Hematopoietic multipotent progenitor cell treated with erythropoietin and hydrocortisone succinate and interleukin-3 and kit ligand, for 8 days (in vitro differentiated cells): ENCODE measurements at places on chromosomes 2 and 18.
A peak's percentile ranks its signal among the peaks of the same experiment; 100 is the strongest.

DNA sequence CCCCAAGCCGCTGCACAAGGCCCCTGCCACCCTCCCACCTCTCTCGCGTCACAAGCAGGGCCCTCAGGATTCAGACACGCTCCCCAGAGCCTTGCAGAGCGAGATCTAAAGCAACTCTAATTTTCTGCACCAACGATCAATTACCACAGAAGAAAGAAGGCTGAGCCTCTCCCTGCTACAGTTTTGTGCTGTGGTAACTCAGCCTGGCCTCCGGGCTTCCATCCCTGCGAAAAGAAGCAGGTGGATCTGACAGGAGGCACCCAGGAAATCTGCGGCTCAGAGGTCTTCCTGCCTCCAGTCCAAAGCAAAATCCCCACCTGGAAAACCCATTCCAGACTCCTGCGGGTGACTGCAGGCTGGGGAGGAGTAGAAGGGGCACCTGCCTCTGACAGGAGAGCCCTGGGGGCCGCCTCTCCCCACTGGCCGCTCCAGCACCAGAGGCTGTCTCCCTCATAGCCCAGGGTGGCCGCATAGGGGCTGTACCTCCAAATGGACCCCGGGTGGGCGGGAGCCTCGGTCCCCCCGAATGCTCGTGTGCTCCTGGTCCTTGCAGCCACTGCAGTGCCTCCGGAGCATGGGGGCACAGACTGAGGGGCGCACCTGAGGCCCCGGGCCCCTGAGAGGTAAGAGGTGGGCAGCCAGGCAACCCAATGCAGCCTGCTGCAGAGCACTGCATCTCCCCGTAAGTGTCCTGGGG is 31.0 kb downstream of the PXDN start:
- no peak for DNase-seq

DNA sequence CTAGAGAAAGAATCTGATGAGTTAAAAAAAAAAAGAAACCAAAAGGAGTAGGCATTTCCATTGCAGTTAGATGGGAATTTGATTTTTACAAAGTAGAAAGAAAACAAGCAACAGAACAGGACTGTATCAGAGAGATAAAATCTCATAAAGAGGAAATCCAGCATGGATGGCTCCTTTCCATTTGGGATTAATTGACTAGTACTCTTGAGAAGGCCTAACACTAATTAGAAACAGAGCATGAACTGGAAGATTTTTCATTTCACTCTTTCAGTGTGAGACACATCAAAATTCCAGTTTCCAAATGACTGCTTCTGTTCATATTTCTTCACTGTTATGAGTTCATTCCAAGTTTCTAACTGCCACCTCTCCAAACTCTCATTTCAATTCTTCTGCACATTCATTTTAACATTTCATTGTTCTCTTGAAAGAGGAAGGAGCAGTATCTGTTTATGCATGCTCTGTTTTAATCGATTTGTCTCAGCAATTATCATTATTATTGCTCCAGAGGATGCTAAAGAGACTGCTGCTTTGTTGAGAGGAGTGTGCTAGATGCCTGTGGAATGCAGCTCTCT is 108.8 kb upstream of the PIEZO2 start:
- no peak for DNase-seq

DNA sequence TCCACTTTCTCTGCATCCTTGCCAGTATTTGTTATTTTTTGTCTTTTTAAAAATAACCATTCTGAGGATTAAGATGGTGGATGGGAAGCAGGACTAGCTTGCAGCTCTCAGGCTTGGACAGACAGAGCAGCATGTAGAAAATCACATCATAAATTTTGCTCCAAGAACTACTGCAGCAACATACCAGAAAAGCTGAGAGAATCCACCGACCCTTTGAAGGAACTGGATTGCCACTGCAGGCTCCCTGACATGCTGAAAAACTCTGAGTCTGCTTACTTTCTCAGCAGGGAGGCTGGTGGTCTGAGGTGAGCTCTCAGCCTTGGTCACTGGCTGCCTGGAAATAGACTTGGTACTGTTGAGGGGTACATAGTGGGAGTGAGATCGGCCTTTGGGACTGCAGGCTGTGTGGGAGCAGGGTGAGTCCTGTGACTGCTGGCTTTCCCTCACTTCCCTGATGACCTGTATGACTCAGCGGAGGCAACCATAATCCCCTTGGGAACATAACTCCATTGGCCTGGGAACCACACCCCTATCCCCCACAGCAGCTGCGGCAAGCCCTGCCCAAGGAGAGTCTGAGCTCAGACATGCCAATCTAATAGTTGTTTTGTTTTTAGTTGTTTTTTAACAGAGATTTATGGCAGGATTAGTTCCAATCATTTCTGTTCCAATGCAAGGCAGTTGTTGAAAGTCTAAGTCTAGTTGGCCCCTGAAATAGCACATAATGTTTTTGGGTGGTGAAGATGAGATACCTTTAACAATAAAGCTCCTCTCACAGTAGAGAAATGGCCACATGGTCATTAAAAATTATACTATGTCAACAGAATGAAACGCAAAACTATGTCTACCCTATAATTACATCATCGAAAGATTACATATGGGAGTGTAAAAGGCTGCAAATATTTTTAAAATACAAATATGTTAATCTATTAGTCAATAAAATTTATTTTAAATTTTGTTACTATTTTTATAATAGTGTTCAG is 414.2 kb upstream of the CHAC2 start:
- no peak for DNase-seq

- DNase-seq: no peak
Measured at GRCh38 chr2:54409752-54410151, 46.4 kb upstream of the SPTBN1 start.

DNA sequence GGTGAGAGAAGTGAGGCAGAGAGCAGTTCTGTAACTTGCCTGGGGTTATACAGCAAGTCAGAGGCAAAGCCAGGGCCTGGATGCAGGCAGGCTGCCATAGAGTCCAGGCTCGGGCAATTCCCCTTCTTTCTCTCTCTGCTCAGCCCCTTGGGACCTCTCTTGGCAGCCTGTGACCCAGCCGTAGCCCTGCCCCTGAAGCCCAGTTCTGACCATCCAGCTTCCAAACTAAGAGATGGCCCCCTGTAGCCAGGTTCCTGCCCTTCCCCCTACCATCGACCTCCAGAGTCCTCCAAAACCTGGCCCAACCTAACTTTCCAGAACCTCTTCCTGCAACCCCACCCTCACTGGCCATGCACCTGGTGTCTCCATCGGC is 201.2 kb downstream of the CTIF start:
- DNase-seq: no peak

DNA sequence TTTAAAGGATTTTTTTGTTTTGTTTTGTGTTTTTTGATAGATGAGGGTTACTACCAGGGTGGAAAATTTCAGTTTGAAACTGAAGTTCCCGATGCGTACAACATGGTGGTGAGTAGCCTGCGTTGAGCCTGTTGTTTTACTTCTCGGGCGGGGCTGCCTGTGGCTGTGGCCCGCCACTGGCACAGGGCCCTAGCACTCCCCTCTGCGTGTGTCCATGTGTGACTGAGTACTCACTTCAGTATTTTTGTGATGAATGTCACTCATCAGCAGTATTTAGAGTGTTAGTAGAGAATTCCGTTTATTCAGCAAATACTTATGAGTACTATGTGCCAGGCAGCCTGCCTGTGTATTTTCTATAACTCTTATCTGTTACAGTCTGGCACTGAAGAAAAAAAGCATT is 44.3 kb upstream of the SCLY start:
- DNase-seq: peak; percentile 52

- peak; percentile 17 for DNase-seq
Measured at GRCh38 chr18:2083691-2084090, 487.6 kb downstream of the METTL4 start.

- no peak for DNase-seq
Measured at GRCh38 chr18:75691483-75691882, 264.0 kb upstream of the SMIM21 start.

DNA sequence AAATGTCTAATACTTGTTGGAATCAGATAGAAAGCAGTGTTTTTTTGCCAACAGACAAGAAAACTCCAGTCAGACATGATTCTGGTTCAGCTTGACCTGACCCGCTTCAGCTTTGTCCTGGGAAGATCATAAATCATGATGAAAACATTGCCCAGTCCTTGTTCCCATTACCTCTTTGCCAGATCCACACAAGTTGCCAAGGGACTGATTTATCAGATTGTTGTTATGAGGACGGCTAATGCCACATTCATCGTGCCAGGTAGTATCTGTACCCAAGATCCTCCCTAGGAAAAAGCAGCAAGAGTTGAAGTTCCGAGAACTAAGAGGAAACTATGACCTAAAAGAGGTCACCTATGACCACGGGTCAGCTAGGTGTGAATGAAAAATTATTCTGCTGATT is 39.0 kb downstream of the SLC40A1 start:
- no peak for DNase-seq

GRCh38 chr2:215145611-215146010 is 7.2 kb upstream of the ABCA12 start:
- no peak for DNase-seq

DNA sequence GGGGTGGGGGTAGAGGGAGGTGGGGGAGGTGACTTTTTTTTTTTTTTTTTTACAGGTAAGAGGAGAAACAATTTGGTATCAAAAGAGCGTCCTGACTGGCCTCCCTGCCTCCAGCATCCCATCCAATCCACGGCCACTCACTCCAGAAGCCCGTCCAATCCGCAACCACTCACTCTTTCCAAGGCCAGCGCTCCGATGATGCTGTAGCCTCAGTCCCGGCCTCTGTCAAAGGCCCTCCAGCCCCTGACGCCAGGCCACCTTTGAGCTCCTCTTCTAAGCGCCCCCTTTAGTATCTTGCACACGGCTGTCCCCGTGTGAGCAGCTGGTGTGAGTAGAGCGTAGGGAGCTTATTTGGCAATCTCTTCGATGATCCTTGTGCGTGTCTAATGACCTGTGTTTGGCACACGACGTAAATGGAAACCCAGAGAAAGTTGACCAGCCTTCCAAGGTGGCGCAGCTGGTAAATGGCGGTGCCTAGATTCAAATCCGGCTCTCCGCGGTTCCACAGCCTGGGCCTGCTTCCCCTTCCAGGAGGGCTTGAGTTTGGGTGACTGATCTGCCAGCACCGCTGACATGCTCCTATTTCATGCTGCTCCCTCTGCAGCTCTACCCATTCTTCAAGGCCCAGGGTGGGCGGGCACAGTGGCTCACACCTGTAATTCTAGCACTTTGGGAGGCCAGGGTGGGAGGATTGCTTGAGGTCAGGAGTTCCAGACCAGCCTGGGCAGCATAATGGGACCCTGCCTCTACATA is 23.8 kb upstream of the PXDN start:
- DNase-seq: no peak

DNA sequence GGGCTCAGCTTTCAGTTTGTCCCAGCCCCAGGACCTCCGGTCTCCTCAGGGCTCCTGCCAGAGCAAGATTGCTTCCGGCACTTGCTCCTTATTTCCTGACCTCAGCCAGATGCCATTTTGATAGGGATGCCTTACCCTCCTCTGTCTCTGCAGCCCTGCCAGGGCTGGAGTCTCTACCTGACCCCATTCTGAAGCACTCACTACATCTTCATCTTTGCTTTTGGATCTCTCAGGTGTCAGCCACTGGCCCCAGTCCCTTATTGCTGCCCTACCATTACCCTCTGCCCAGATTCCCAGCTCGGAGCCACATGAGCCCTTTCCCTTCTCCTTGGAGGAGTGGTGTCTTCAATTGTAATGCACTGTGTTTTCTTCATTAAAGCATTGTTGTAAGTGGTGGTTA is 17.1 kb downstream of the OSBPL6 start:
- DNase-seq: no peak

DNA sequence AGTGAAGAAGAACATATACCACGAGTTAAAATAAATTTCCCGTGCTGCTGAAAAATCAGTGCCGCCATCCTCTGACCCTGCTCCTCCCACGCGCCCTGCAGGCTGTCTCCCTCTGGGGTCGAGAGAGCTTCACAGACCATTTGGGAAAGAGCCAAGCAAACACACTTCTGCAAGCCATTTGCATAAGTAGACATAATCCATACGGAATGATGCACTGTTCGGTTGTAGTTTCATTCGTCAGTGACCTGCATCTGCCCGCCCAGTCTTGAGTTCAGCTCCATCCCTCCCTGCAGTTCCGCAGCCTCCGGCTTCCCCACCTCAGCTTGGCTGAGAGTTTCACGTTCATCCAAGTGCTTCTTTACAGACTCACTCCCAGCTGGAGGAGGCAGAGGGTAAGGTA is 69.6 kb downstream of the TRAPPC12 start:
- no peak for DNase-seq

- peak; percentile 79 for DNase-seq
Measured at GRCh38 chr2:169715379-169716237, 18.0 kb upstream of the KLHL23 start.

DNA sequence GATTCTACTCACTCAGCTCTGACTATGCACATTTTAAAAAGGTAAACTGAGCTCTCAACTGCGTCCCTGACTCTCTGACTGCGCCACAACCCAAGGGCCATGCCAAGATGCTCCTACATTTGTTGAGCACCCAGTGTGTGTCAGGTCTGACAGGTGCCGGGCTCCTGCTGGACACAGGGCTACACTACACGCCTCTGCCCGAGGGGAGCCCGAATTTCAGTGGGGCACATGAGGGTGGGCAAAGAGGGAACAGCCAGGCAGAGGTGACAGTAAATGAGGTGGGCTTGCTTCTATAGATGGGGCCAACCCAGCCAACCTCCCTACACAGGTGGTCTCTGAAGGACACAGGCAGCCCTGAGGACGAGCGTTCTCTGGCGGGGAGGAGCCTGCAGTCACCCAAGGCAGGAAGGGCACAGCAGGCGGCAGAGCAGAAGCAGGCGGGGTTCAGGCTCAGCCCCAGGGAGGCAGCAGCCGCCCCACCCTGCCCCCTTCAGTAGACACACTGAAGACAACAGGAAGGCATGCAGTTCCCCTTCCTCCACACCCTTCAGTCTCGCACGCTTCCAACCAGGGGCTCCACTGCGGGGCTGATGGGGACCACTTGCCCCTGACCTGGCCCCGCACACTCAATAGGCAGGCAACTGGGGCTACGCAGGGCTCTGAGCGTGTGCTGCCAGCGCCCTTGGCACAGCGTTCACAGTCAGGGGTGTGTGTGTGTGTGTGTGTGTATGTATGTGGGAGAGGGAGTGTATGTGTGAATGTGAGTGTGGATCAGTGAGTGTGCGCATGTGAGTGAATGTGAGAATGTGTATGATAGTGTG is 98.4 kb downstream of the UXS1 start:
- DNase-seq: peak; percentile 39
